Naive thymus-derived CD8-positive, alpha-beta T cell (primary cell): ENCODE measurements at places on chromosomes 3 and 15.

DNA sequence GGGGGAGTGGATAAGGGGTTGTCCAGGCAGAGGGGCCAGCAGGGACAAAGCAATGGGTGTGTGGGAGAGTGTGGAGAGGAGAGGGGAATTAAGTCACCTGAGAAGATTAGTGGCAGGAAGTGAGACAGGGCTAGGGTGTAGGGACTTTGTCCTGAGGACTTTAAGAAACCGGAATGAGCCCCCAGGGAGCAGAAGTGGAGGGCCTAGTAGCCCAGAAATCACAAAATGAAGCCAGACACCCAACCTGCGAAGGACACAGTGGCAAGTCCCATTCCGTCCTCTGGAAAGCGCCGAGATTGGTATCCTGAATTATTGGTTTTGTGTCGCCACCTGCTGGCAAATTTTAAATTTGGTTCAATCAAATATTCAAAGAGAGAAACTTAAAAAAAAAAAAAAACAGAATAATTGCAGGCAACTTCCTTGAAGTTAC lies 78.0 kb upstream of the SLC25A36 start:
- DNase-seq, result no peak
- H3K4me3 ChIP-seq, result peak overlapping the region; percentile 5
- H3K36me3 ChIP-seq, result no peaks in the 10 kb centered on the region

DNA sequence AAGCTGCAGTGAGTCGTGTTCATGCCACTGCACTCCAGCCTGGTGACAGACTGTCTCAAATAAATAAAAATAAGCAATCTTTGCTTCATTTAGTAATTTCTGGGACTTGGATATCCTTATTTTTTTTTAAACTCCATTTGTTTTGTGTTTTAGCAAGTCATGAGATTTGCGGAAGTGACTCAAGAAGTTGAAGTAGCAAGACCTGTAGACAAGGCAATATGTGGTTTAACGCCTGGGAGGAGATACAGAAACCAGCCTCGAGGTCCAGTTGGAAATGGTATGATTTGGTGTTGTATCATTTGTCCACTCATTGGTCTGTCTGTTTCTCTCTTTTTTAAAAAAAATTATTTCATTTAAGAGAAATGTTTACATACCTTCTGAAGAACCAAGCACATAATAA lies 16.6 kb upstream of the RPLP1 start:
- H3K27ac ChIP-seq, result no peak overlapping the region
- no peaks in the 10 kb centered on the region for H3K36me3 ChIP-seq

GRCh38 chr3:196093317-196094111 lies 11.6 kb upstream of the TFRC start:
- H3K27me3 ChIP-seq, result no peaks in the 10 kb centered on the region
- no peaks in the 10 kb centered on the region for H3K36me3 ChIP-seq
- no peak overlapping the region for H3K4me3 ChIP-seq
- no peaks in the 10 kb centered on the region for H3K4me1 ChIP-seq
- H3K27ac ChIP-seq, result no peak overlapping the region

GRCh38 chr15:25185156-25185710 lies 230.4 kb downstream of the SNRPN start:
- H3K27me3 ChIP-seq, result no peaks in the 10 kb centered on the region
- H3K36me3 ChIP-seq, result peaks cover 2% of the 10 kb centered on the region
- no peak overlapping the region for H3K27ac ChIP-seq
- no peak for DNase-seq
- no peaks in the 10 kb centered on the region for H3K4me1 ChIP-seq

- H3K27me3 ChIP-seq, result no peaks in the 10 kb centered on the region
- H3K27ac ChIP-seq, result peak overlapping the region; percentile 93
- peak overlapping the region; percentile 88 for H3K4me3 ChIP-seq
- peaks cover 22% of the 10 kb centered on the region for H3K4me1 ChIP-seq
- DNase-seq, result no peak
Measured at GRCh38 chr3:14959359-14959943, 12.1 kb downstream of the NR2C2 start.
